Cerebellum (tissue), 4 donors: ENCODE measurements at places on chromosomes 7 and 10.

GRCh38 chr7:138303230-138304070, 156.6 kb upstream of the TRIM24 start:
- DNase-seq = no peak

GRCh38 chr7:1661461-1661860, 8.6 kb upstream of the ELFN1 start:
- DNase-seq = no peak

- DNase-seq = no peak
Measured at GRCh38 chr7:139829025-139829774, at the start of gene TBXAS1. Gene TBXAS1 (plus strand): TSS chr7:139829264. CDS start chr7:139829391, 127 bp downstream.

GRCh38 chr10:127033216-127034033, 128.2 kb downstream of the DOCK1 start:
- DNase-seq = no peak

- DNase-seq = no peak
Measured at GRCh38 chr10:88097092-88097516, 233.7 kb downstream of the PTEN start.

DNA sequence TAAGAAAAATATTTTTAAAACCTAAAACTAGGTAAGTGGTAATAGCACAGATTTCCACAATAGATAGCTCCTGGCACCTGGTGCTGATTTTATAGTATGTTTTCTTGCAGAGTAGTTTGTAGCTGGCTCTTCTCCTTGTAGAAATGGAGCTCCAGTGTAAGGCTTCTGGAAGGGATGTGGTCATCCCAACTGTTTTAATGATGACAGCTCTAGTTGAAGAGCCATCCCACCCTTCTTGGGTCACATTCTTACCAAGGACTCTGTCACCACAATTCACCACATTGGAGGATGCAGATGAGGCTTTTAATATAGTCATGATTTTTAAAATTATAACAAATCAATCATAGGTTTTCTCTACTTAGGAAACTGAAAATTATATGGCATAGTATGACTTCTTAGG, 31.0 kb downstream of the TES start:
- no peak for DNase-seq
